EH (cell line): ENCODE measurements at places on chromosomes 1 and 21.

DNA sequence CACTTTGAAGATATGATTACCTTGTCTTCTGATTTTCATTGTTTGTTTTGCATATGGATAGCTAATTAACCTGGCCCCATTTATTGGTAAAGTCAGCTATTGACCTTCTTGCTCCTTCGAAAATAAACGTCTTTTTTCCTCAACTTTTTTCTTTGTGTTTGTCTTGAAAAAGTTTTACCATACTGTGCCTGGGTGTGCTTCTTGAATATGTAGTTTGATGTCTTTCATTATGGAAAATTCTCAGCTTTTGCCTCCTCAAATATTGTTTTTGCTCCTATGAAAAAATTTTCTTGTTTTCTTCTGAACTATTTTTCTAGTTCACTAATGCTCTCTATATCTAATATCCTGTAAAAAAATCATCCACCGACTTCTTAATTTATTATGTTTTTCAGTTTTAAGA, 25.0 kb downstream of the LHX8 start:
- no peak for DNase-seq

GRCh38 chr1:159959451-159959850, 5.4 kb upstream of the SLAMF9 start:
- DNase-seq = peak; percentile 10

- no peak for DNase-seq
Observed at GRCh38 chr1:25430967-25431881, 527 bp downstream of the MACO1 start.

DNA sequence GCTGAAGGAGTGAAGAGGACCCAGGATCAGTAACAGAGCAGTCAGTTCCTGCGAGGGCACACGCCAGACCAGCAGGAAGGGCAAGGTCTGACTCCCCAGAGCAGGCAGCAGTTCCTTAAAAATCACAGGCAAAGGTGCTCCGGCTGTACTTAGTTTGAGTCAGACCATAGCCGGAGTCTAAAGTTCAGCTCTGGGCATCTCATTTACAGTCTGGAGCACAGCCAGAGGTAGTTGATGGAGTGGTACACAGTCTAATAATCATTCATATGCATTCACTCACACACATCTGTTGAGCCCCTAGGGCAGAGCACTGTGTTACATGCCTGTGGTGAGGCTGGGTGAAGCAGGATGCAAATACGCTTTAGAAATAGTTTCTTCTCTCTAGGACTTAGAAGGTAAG, 7.3 kb upstream of the AMIGO1 start:
- DNase-seq = peak; percentile 93

GRCh38 chr1:90957497-90957896, 64.3 kb downstream of the ZNF644 start:
- peak; percentile 22 for DNase-seq

DNA sequence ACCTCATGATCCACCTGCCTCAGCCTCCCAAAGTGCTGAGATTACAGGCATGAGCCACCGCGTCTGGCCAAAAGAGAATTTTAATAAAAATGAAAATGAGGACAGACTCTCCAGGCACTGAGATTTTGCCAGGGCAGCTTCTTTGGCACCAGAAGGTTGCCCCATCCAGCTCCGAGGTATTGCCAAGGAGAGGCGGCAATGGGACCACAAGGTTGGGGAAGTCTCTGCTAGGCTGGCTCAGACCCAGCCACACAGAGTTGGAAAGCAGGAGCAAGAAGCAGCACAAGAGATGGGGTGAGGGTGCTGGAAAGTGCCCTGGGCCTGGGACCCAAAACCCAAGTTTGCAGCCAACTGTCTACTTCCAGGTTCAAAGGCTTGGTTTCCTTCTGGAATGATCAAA, 200.9 kb downstream of the HHIPL2 start:
- DNase-seq = no peak

- DNase-seq = peak; percentile 50
Observed at GRCh38 chr1:3460672-3461131, 6.2 kb downstream of the ARHGEF16 start.

DNA sequence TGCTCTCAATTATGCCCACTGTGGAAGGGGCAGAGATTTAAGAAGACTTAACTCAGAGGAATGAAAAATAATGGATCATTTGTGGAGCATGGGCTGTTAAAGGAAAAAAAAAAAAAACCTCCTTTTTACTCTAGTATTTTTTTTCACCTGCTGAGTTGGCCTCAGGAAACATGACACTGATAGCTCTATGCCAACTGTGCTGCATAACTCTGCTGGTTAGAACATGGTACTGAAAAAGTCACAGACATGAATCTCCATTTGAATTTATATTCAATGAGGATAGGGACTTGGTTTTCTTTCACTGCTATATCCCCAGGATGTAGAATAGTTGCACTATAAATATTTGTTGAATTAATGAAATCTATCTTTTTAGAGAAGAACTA, 86.1 kb upstream of the KIAA0040 start:
- DNase-seq = no peak

DNA sequence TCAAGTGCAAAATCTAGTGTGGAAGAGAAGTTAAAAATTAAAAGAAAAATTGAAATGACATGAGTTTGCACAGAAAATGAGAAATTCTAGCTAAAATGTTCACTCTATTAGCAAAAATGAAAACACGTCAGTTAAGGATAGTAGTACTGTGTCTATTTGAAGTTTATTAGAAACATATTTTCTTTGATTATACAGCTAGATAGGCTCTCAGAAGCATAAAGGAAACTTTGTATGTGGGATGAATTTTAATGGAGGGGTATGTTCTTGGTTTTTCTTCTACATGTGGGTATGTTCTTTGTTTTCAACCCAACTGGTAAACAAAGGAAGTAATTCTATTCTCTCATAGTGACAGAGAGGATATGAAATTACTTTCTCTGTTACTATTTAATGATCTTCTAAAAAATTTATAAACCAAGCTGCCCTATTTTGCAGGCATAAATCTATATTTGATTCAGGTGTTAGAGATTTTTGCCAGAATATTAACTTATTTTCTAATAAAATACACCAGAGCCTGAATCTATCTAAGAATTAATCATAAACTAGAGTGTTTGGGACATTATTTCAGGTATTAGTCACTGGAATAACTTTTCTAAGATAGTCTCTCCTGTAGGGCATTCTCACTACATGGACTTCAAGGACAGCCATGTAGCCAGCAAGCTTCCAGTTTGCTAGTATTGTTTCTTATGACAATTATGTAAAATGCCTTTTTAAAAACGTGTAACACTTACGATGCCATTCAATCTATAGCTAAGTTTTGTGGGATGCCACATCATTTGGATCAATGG, 15.8 kb downstream of the GPSM2 start:
- DNase-seq = peak; percentile 46

GRCh38 chr1:205255941-205256780, 28.4 kb downstream of the TMCC2 start:
- peak; percentile 86 for DNase-seq

- DNase-seq = no peak
Observed at GRCh38 chr1:167611983-167612382, 18.0 kb upstream of the RCSD1 start.

GRCh38 chr1:184276416-184276815, 110.4 kb upstream of the C1orf21 start:
- peak; percentile 34 for DNase-seq

DNA sequence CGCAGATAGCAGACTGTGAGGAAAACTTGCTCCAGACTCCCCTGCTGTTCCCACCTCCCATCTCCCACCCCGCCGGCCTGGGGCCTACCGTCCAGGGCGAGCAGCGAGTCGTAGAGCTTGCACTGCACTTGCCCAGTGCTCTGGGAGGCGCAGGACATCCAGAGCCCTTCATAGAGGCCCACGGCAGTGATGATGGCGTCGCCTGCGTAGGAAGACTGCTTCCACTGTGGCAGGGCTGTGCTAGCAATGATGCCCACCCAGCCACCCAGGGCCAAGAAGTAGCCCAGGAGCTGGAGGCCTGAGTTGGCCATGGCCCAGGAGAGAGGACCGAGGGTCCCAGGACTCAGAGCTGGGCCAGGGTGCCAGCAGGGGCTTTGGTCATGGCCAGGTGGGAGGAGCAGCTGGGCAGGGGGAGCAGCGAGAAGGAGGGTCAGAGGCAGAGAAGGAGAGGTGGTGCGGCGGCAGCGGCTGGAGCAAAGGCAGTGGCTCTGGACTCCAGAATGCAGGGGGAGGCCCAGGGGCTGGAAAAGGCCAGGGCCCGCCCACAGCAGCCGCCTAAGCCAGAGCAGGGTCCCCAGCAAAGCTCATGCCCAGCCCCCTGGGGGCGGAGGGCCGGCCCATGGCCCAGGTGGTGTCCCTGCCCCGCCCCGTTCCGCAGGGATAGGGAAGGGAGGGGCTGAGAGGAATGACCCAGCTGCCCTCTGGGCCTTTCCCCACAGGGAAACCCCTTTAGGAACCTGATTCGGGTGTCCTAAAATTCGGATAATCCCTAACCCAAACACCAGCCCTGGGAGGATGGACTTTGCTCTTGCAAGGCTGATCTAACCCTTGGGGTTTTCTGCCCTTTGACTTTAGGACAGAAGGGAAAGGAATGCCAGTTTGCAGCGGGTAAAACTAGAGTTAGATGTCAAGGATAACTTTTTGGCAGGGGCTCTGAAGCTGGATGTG, at the start of gene CLDN19:
Gene CLDN19, minus strand, starts transcription at position 484 of the 948 bp plus-strand sequence. Its CDS starts 173 bp downstream, at position 311.
- DNase-seq = no peak

- DNase-seq = peak; percentile 9
Observed at GRCh38 chr1:219477861-219478260, 135.0 kb downstream of the ZC3H11B start.

- DNase-seq = no peak
Observed at GRCh38 chr1:45995298-45995697, 137.1 kb downstream of the PIK3R3 start.

- no peak for DNase-seq
Observed at GRCh38 chr1:11342621-11343032, 69.6 kb downstream of the UBIAD1 start.

DNA sequence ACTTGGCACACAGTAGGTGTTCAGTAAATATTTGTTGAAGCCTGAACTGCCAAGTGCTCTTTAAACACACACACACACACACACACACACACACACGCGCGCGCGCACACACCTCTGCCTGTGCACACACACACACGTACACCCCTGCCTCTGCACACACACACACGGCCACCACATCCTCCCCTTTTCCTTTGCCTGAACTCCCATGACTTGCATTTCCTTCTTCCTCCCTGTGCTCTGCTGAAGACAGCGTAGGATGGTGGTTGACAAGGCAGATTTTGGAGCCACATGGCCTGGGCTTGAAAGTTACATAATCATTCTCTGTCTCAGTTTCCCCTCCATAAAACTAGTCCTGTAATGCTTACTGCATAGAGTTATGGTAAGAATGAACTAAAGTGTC, 712.3 kb downstream of the PTPRU start:
- no peak for DNase-seq

DNA sequence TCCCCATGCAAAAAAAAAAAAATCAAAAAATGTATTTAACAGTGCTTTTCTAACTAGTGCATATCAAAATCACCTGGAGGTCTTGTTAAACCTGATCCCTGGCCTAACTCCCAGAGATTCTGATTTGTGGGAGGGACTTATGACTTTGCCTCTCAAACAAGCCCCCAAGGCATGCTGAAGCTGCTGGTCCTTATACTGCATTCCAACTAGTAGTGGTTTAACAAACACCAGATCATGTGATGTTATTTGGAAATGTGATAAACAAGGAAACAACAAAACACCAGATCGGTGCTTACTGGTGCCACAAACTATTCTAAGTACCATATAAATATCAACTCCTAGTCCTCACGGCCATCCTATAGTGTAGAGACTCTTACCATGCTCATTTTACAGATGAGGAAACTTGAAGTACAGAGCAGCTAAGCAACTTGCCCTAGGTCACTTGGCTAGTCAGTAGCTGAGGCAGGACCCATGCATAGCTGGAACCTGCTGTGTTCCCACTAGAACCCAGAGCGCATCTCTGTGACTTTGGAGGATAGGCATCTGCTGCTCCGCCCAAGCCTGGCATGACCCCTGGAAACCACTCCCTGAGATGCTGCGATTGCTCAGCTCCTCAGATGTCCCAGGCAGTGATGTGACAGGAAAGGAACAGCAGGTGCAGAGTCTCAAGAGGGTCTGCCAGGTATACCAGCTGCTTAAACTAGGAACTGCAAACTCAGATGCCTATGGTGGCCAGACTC, 38.1 kb downstream of the SOX13 start:
- no peak for DNase-seq

- no peak for DNase-seq
Observed at GRCh38 chr1:117594261-117594990, 11.4 kb upstream of the TENT5C start.

DNA sequence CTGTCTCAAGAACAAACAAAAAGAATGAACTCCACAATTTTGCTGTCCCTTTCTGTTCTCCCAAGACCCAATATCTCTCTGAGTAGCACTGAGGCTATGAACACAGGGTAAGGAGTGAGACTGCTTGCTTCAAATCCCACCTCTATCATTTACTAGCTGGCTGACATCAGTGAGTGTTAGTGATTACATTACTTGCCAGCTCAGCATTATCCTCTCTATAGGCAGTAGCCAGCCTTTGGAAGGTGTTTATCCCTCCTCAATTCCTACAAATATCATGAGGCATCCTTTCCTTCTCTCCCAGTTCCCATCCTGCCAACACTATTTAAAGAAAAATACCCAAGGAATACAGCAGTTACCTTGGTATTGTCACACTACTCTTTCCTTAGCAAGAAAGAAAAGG, 3.0 kb downstream of the PIK3C2B start:
- no peak for DNase-seq

- peak; percentile 67 for DNase-seq
Observed at GRCh38 chr1:154730259-154730658, 122.3 kb upstream of the ADAR start.

- no peak for DNase-seq
Observed at GRCh38 chr1:234135501-234135900, 231.0 kb downstream of the SLC35F3 start.

DNA sequence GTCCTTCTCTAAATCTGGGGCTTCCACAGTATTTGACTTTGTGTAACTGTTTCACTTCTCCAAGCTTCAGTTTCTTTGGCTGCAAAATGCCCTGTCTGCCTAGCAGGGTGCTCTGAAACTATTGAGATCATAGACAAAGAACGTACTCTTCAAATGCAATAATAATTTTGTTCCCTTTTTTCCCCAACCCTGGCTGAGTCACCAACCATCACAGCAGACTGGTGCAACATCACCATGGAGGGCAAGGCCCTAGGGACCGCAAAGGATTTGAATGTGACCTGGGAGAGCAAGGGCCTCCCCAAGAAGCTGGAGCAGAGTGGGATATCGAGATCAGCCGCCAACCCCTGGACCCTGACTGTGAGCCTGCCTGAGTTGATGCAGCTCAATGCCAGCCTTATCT, 115.0 kb downstream of the FCRL5 start:
- DNase-seq = no peak

DNA sequence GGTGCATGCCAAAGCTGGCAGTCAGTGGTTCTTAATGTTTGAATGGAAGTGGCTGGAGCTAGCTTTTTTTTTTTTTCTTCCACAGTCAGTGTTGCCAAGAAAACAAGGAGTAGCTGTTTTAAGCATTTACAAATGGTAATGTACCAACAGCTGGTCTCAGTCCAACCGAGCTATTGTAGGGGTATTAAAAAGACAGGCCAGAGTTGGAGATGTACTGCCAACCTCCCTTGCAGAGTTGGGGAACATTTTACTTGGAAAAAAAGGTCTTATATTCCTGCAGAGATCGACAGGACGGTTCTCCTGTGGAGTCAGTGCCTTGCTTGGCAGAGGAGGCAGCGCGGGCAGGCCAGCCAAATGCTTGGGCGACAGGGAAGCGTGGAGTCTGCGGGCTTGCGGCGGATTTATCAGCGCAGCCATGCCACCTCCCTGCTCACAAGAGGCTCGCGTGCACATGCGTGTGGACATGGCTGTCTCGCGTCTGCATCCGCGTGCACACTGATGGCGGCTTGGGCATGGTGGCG, 338.1 kb downstream of the RPS6KC1 start:
- DNase-seq = no peak

GRCh38 chr21:35232545-35233176, 183.6 kb upstream of the RUNX1 start:
- peak; percentile 87 for DNase-seq
